ENCODE measurements at places on chromosomes 4 and X.
A peak's percentile ranks its signal among the peaks of the same experiment; 100 is the strongest.

DNA sequence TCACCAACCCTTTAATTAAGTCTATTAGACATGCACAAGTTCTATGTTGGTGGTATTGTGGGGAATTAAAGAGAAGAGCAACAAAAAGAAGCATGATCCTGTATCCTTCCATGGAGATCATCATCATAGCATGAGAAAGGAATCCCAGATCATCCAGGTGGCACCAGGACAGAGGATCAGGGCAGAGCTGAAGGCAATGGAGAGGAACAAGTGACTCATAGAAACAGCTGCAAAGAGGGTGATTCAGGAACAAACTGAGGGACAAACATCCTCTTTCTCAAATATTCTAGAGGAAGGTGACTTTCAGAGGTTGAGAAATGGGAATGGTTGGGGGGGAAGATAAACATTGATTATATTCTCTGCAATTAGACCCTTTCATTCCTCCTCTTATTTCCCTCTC lies 105.5 kb upstream of the OTUD4 start:
- no peak for DNase-seq
- no peaks in the 10 kb centered on the region for H3K27me3 ChIP-seq
- no peak overlapping the region for H3K4me3 ChIP-seq
- H3K4me1 ChIP-seq = no peaks in the 10 kb centered on the region
- H3K36me3 ChIP-seq = no peaks in the 10 kb centered on the region

DNA sequence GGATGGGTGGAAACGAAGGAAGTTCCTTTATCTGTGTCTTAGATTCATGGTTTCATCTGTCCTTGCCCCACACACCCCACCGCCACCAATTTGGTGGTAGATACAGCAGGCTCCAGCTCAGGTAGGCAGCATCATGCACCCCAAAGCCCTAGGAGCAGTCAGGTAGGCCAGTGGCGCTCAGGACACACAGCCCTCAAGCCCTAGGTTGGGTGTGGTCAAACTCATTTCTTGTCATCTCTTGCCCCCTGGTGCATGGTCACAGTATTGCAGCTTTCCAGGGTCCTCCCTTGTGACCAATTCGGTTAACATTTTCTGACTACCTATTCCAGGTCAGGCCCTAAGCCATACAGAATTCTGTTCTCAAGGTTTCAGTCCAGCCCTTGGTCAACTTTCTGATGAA lies 14.5 kb upstream of the PRRG3 start:
- H3K4me3 ChIP-seq = no peak overlapping the region
- H3K27me3 ChIP-seq = no peaks in the 10 kb centered on the region
- no peaks in the 10 kb centered on the region for H3K36me3 ChIP-seq
- no peak overlapping the region for H3K27ac ChIP-seq
- DNase-seq = peak; percentile 52

DNA sequence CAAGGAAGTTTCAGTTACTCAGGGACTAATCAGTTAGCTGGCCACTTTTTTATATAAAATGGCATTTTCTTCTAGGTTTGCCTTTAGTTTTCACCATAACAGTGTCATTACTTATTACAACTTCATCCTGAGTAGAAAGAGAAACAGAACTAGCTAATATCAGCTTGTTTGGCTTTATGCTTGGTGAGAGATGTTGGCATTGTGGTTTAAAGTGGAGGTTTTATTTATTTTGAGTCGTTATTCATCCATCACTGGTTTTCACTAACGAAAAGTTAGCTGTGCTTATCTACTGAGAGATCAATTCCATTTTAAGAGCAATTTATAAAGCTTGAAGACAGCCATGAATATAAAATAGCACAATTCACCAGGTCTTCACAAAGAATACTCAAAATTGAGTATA lies 714.5 kb downstream of the GRID2 start:
- DNase-seq = no peak
- no peaks in the 10 kb centered on the region for H3K27me3 ChIP-seq
- no peaks in the 10 kb centered on the region for H3K36me3 ChIP-seq
- no peaks in the 10 kb centered on the region for H3K4me1 ChIP-seq
- no peak overlapping the region for H3K27ac ChIP-seq

- no peak overlapping the region for H3K27ac ChIP-seq
- H3K27me3 ChIP-seq = no peaks in the 10 kb centered on the region
- H3K4me1 ChIP-seq = peaks cover 8% of the 10 kb centered on the region
- no peak for DNase-seq
These were observed 15.2 kb upstream of the CXCL2 start for GRCh38 chr4:74114234-74114633.

GRCh38 chrX:78103001-78103622 lies 936 bp upstream of the PGK1 start:
- peaks cover 5% of the 10 kb centered on the region for H3K4me1 ChIP-seq
- peak overlapping the region; percentile 90 for H3K27ac ChIP-seq
- DNase-seq = no peak

GRCh38 chr4:140826701-140827027 lies 70.5 kb upstream of the TBC1D9 start:
- H3K27me3 ChIP-seq = no peaks in the 10 kb centered on the region
- H3K4me3 ChIP-seq = no peak overlapping the region
- H3K27ac ChIP-seq = no peak overlapping the region
- no peaks in the 10 kb centered on the region for H3K36me3 ChIP-seq
- no peak for DNase-seq

Measured in neuronal stem cell (in vitro differentiated cells).